ENCODE measurements at places on chromosomes 2 and 18. TPM values are rescaled to one million over a fixed set of nuclear protein-coding genes. Genes with fewer than 3 reads are reported as not detected.

DNA sequence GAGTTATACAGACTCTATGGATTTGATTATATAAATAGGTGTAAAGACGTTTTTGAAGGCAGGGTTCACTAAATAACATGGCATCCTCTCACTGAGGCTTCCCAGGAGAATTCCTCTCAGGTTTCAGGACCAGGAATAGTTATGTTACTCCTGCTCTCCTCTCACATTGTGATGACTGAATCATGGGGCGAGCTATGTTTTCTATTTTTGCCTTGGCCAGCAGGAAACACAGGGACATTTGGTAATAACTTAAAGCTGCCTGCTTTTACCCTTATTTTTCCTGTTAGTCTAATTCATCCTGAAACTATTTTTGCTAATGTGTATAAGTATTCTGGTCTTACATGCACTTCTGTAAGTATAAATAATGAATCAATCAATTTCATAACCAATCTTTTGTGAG lies 115.3 kb upstream of the ITGB6 start:
- no peak for DNase-seq

DNA sequence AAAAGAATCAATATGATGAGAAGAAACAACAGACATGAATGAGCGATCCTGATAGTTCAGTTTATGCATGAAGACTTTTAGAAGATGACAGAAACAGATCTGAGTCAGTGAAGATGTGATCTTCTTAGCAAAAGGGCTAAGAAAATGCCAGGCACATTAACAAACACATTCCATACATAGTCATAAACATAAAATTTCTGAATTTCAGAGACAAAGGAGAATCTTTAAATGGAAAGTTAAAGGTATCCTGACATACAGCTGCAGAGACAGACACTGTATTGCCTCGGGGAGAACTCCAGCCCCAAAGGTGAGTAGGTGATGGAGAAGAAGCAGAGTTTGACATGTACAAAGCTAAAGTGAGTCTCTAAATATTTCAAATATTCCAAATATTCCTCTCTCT lies 40.6 kb upstream of the FN1 start:
- DNase-seq = no peak

DNA sequence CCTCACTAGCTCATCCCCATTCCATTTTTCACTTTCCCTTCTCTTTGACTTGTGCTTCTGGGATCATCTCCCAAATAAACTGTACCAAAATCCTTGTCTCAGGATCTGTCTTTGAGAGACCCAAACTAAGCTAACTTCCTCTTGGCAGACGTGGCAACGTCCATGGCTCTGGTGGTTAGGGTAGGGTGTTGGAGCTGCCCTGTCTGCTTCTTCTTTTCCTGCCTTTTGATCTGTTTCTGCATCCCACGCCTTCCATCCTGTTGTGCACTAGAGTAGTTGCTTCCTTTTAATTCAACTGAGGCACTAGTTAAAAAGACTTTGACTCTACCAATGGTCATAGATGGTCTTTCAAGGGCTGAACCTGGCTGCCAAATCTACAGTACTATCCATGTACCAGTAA lies 5.5 kb upstream of the MAP4K4 start:
- no peak for DNase-seq

GRCh38 chr2:112714836-112715631 lies 5.8 kb upstream of the NT5DC4 start:
- DNase-seq = no peak

GRCh38 chr18:10018289-10018688 lies 104.5 kb downstream of the VAPA start:
- no peak for DNase-seq

GRCh38 chr2:118525346-118525745 lies 322.1 kb downstream of the EN1 start:
- DNase-seq = no peak

NLRC4 gene
- 1.4 TPM for polyA plus RNA-seq

CNGA3 gene
- 2.3 TPM for polyA plus RNA-seq
